ENCODE measurements at places on chromosomes 7 and 10. TPM values are rescaled to one million over a fixed set of nuclear protein-coding genes. Genes with fewer than 3 reads are reported as not detected.

Gene PSMA2
- total RNA-seq, result 25.9 TPM

Gene EGFR
- 29.3 TPM for total RNA-seq

Gene OR6B1
- not detected for total RNA-seq

Gene VWA2
- 0.08 TPM for total RNA-seq

Gene AMPH
- 0.23 TPM for total RNA-seq

Gene HKDC1
- 0.35 TPM for total RNA-seq

Gene OR2A5
- total RNA-seq, result not detected

Gene CYP3A5
- not detected for total RNA-seq

Gene NANOS1
- total RNA-seq, result 0.12 TPM

Gene GIMAP4
- not detected for total RNA-seq

Gene BRAT1
- 16.8 TPM for total RNA-seq

Gene ADD3
- 453 TPM for total RNA-seq

Gene FAM25A
- not detected for total RNA-seq

Gene LBX1
- not detected for total RNA-seq

Gene FEZF1
- total RNA-seq, result not detected

Gene UFSP1
- 1.2 TPM for total RNA-seq

Gene MOGAT3
- total RNA-seq, result not detected

Gene IL15RA
- total RNA-seq, result 5.5 TPM

Gene C10orf105
- under 0.01 TPM for total RNA-seq

Gene GPNMB
- 507 TPM for total RNA-seq

Gene CPA4
- total RNA-seq, result 52.9 TPM

Gene CFAP69
- 19.4 TPM for total RNA-seq

Gene CPVL
- 1.9 TPM for total RNA-seq

Gene HNRNPA2B1
- total RNA-seq, result 94.1 TPM

Gene CYP3A7
- not detected for total RNA-seq

Gene FAM25C
- not detected for total RNA-seq

Gene PKD2L1
- total RNA-seq, result not detected

Gene NSUN5
- total RNA-seq, result 14.4 TPM

Gene MYH16
- total RNA-seq, result 0.08 TPM

Gene CYP2E1
- 0.59 TPM for total RNA-seq

Gene HILPDA
- 10.2 TPM for total RNA-seq

Gene ADAM8
- 0.60 TPM for total RNA-seq

Gene GIMAP1
- not detected for total RNA-seq

Gene FAM237B
- not detected for total RNA-seq

Gene DNAJB9
- total RNA-seq, result 69.2 TPM

Data from smooth muscle cell of the coronary artery (primary cell).